ENCODE measurements at places on chromosomes 11 and 22.

GRCh38 chr22:45472426-45472825, 30.3 kb upstream of the FBLN1 start:
- no peaks in the 10 kb centered on the region for H3K27me3 ChIP-seq
- H3K4me1 ChIP-seq: peaks cover 20% of the 10 kb centered on the region

GRCh38 chr11:5767056-5767455, 13.0 kb downstream of the OR52N4 start:
- no peaks in the 10 kb centered on the region for H3K36me3 ChIP-seq
- no peaks in the 10 kb centered on the region for H3K27me3 ChIP-seq
- no peak overlapping the region for H3K27ac ChIP-seq
- H3K4me1 ChIP-seq: no peaks in the 10 kb centered on the region
- no peak overlapping the region for H3K4me3 ChIP-seq

DNA sequence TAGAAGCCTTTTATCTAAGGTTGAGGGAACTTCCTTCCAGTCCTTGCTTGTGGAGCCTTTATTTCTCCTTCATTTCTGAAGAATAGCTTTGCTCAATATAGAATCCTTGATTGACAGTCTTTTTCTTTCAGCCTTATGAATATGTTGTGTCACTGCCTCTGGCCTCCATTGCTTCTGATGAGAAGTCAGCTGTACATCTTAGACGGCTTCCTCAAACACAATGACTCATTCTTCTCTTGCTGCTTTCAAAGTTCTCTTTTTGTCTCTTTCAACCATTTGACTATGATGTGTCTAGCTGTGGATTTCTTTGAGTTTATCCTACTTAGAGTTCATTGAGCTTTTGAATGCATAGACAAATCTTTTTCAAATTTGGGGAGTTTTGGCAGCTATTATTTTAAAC, 893.2 kb downstream of the BRD1 start:
- no peaks in the 10 kb centered on the region for H3K27me3 ChIP-seq
- H3K27ac ChIP-seq: no peak overlapping the region
- no peaks in the 10 kb centered on the region for H3K36me3 ChIP-seq
- no peaks in the 10 kb centered on the region for H3K4me1 ChIP-seq
- DNase-seq: no peak

GRCh38 chr22:20660441-20661054, 113.4 kb upstream of the SERPIND1 start:
- H3K4me3 ChIP-seq: no peak overlapping the region
- H3K4me1 ChIP-seq: peaks cover 7% of the 10 kb centered on the region
- no peak overlapping the region for H3K27ac ChIP-seq
- no peaks in the 10 kb centered on the region for H3K36me3 ChIP-seq

- no peaks in the 10 kb centered on the region for H3K27me3 ChIP-seq
- no peak overlapping the region for H3K4me3 ChIP-seq
- H3K27ac ChIP-seq: no peak overlapping the region
- no peak for DNase-seq
- H3K4me1 ChIP-seq: peaks cover 6% of the 10 kb centered on the region
- peaks cover 19% of the 10 kb centered on the region for H3K36me3 ChIP-seq
These were observed 40.3 kb upstream of the CYP2D6 start for GRCh38 chr22:42170946-42171345.
